ENCODE measurements at places on chromosomes 7 and 10.

DNA sequence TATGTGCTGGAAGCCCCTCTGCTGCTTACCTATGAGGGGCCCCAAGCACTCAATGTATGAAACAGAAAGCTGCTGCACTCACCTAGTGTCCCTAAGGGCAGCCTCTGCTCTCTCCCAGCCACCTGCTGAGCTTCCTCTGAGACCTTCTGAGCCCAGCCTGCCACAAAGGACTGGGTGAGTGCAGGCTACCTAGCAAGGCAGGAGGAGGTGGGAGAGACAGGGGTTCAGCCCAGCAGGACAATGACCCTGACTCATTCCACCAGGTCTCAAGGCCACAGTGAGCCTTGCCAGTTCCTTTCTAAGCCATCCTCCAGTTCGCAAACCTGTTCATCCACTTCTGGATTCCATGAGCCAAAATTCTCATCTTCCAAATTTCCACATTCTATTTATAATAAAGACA is 16.3 kb downstream of the VOPP1 start:
- DNase-seq: no peak

DNA sequence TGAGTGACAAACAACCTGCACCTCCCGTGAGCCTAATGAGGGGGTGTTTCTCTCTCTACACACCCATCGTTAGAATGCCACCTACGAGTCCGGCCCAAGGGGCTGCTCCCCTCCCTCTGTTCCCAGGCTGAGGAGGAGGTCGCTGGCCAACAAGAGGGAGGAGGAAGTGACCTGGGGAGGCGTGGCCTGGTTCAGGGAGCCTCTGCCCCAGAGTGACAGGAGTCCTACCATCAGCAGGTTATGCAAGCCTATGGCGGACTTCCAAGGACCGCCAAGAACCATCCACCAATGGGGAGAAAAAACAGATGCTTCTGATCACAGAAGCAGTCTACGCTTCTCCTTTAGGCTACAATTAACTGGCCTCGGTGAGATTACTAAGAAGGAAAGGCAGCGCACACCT is 12.3 kb upstream of the EGFR start:
- DNase-seq: no peak

- DNase-seq: no peak
These were observed 189.9 kb downstream of the TFEC start for GRCh38 chr7:115840702-115841101.

DNA sequence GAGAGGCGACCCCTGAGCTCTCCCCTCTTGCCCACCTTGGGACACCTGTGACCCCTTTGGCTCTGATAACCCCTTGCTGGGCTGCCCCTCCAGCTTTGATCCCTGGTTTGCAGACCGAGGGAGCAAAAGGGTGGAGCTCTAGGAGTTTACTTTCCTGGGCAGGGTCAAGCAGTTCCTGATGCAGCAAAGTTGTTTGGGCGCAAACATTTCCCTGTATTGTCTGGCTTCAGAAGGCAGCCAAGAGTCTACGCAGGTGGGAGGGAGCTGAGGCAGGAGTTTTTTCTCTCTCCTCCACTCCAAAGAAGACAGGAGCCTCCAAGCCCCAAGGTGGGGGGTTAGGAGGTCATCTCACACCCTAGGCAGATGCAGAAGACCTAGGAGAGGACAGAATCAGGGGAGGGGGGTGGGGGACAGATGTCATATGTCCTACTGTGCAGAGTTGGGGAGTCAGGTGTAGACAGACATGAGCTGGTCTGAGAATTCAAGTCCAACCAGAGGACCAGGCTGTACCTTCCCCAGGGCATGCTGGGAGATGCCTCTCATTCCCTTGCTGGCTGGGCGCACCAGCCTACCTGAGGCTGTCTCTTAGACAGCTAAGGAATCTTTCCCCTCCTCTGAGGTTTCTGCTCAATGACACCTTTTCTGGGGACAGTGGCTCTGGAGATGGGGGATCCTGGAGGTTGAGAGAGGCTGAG is 20.5 kb downstream of the TMEM270 start:
- no peak for DNase-seq

- peak; percentile 6 for DNase-seq
These were observed 552 bp upstream of the RAB18 start for GRCh38 chr10:27503498-27504006.

DNA sequence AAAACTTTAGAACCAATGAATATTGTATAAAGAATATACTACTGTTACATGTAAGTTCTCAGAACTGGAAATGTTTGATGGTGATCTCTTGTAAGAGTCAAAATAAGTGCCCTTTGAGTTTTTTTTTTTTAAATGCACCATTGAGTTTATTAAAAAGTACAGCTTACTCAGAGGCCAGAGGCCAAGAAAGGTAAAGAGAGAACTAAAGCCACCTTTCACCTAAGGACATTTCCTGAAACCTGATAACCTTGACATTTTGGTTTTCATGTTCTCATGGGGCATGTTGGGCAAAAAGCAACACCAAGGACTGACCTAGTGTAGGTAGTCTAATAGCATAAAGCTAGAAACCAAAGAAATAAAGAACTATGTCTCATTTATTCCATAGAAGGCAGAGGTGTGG is 27.7 kb downstream of the REEP3 start:
- DNase-seq: no peak

GRCh38 chr10:119703903-119704508 is 21.8 kb upstream of the INPP5F start:
- DNase-seq: no peak

- no peak for DNase-seq
These were observed 34.1 kb downstream of the LRRC20 start for GRCh38 chr10:70348228-70348850.

DNA sequence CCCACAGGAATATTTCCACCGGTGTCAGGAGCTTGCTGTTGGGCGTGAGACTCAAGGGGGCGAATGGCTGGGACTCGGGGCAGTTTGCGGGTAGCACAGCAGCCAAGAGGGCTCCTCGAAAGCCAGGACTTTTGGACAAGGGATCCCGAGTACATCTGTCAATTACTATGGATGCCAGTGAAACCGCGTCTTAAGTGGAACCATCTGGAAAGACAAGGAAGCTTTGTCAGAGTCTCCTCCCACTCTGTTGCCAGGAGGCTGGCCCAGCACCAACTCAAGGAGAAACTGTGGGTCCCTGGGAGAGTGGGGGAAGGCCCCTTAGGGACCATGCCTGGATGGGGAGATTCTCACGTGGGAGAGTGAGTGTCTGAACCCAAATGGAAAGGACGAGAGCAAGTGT is 57.1 kb downstream of the C10orf143 start:
- no peak for DNase-seq

DNA sequence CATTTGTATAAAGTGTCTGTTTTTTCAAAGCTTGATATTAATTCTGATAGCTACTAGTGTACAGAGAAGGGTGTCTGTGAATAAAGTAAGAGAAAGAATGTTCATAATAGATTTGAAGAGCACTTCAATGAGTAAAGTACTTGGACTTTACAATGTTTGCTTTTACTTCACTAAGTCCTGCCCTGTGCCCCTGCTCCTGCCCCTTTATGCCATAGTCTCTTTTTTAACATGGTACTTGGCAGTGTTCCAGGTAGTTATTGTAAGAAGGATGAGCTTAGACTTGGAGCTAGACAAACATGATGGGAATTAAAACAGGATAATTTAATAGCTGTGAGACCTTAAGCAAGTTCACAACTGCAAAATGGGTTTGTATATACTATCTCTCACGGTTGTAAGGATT is 41.0 kb downstream of the ZEB1 start:
- no peak for DNase-seq

DNA sequence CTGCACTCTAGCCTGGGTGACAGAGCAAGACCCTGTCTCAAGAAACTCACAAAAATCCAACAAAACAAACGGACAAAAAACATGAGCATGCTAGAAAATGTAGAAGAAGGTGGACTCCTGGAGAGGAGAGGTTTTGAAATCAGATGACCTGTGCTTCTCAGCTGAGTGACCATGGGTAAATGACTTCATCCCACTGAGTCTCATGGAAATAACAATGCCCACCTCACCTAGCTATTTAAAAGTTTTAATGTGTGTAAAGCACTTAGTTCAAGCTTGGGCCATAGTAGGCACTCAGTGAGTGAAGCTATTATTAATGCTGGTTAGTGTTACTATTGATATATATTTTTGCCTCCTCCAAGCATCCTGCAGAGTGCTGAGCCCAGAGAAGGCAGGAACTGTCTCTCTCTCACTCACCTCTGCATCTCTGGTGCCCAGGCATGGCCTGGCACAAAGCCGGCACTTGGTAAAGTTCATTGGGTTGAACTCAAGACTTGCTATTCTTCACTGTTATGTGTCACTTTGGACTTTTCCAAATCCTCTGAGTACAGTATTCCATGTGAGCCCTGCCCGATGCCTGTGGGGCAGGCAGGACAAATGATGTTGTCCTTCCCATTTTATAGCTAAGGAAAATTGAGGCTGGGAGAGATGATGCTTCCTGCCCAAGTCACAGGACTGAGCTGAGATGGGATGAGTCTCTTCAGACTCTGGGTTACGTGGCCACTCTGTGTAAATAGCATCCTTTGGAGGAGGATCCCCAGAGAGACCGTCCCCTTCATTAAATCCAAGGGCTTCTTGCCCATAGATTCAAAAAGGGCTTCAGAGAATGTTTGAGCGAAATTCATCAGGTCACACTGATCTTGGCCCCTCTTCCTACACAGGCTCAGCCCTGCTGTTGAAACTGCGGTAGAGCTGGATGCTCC is 81.4 kb upstream of the EMX2 start:
- no peak for DNase-seq

GRCh38 chr10:126521399-126521798 is 133.1 kb upstream of the ADAM12 start:
- no peak for DNase-seq

DNA sequence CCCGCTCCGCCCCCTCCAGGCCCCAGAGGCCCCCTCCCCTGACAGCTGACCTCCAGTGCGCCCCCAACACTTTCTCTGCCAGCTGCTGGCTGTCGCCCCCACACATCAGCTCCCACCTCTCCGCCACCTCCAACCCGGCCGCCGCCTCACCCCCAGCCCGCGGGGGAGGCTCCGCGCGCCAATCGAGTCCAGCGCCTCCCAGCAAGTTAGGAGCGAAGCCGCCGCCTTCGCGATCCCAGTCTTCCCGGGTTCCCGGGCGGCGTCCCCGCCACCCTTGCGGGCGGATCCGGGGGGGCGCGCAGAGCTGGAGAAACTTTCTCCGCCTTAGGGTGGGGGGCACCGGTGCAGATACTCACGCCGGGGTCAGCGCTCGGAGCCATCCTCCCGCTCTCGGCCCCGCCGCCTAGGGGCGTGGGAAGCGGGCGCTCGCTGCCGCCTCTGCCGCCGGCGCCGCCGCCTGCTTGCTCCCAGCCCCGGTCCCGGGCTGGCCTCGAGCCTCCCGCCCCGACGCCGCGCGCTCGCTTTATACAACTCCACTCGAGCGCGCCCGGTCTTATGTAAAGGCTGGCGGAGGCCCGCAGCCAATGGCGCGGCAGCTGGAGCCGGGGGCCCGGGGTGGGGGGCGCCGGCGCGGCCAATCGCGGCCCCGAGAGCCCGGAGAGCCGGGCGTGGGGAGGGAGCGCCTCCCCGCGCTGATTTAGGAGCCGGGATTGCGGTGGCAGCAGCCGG is at the start of gene CRTAC1:
Gene CRTAC1 (minus strand): TSS at position 529 of the 729 bp plus-strand sequence. CDS start 149 bp downstream, at position 380.
- DNase-seq: no peak

GRCh38 chr10:129914153-129914855 is 49.8 kb downstream of the EBF3 start:
- DNase-seq: no peak

DNA sequence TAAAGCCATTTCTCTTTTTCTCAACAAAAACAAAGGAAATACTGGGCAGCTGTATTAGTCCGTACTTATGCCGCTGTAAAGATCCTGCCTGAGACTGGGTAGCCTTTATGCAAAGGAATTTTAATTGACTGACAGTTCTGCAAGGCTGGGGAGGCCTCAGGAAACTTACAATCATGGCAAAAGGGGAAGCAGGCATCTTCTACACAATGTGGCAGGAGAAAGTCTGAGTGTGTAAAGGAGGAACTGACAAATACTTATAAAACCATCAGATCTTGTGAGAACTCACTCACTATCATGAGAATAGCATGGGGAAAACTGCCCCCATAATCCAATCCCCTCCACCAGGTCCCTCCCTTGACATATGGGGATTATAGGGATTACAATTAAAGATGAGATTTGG is 264.3 kb downstream of the SEMA3A start:
- no peak for DNase-seq

DNA sequence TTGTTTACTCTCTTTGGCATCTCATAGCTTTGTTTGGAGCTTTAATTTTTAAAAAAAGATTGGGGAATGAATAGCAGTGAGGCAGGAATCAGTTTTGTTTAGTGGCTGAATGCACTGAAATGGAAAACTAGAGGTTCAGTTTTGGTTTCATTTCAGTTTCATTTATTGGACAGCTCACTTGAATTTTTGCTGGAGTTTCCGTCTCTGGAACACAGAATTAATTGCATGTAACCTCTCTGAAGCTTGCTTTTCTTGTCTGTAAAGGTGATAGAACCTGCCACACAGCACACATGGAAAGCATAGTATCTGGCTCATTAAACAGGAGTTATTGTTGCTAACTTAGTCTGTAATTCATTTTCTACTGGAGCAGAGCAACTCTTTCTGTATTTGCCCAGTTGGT is 7.1 kb downstream of the GRM8 start:
- no peak for DNase-seq

DNA sequence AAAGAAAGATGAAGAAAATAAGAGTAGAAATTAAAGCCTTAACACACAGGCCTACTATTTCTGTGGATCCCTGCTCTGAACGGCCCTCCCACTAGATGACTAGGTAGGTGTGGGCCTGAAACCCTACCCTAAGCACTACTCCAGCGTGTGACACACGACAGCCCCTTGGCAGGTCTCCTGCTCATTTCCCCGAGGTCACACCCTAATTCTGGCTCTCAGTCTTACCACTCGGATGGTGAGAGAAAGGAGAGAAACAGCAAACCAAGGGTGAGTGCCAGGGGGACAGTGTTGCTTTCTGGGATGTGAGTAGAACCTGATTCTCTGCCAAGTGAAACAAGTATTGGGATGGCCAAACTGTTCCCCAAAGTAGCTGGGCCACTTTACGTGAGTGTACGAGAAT is 12.1 kb downstream of the GALNTL5 start:
- no peak for DNase-seq

DNA sequence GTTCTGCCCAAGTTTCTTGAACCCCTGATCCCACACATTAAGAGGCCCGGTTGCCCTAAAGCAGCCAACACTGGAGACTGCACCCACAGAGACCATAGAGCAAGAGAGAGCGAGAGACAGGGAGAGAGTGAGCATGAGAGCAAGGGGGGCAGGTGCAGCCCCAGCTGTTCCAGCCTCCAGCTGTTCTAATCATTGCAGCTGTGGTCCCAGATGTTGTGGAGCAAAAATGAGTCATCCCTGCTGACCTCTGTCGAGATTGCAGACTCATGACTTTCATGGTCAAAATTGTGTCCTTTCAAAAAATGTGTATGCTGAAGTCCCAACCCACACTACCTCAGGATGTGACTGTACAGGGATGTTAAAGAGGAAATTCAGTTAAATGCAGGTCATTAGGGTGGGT is 143.9 kb upstream of the FRMD4A start:
- no peak for DNase-seq

- DNase-seq: no peak
These were observed 25.9 kb downstream of the HSPB1 start for GRCh38 chr7:76328389-76328788.

GRCh38 chr7:1105189-1105588 is 17.3 kb downstream of the GPER1 start:
- DNase-seq: no peak

GRCh38 chr7:81725812-81726127 is 44.1 kb downstream of the HGF start:
- no peak for DNase-seq

Measured in activated gamma-delta T cell treated with Interleukin-2 at 50 U/mL for 16 hours (primary cell).